ENCODE measurements at places on chromosomes 6 and 20. TPM values are rescaled to one million over a fixed set of nuclear protein-coding genes. Genes with fewer than 3 reads are reported as not detected.

HSD17B8 gene
- total RNA-seq, result 12.1 TPM

ZSCAN23 gene
- total RNA-seq, result 5.5 TPM

DNA sequence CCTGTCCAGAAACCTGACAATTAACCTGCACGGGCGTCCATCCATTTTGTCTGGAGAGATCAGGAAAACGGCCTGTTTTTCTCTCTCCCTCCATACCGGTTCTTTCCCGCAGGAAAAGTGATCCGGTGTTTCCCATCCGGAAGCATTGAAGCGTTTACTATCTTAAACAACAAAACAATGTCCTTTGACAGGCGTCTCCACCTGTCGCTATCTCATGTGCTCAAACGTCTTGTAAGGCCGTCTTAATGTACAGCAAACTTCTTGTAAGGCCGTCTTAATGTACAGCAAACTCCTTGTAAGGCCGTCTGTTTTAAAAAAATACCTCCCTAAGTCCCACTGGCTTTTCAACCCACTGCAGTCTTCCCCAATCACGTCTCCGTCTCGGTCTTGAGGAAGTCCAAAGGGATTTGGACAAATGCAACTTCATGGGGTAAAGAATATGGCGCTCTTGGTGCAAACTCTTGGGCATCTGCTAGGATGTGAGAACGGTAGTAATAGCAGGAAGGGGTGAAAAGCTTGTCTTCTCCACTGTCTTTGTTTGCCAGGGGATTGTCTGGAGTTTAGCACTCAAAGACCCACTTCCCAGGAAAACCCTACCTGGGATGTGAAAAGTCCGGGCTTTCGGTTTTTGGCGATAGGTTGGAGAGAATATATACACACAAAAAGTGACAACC is 29.9 kb upstream of the TRIM27 start:
- H3K4me1 ChIP-seq, result peaks cover 10% of the 10 kb centered on the region
- H3K27ac ChIP-seq, result no peak overlapping the region
- no peak for DNase-seq
- no peaks in the 10 kb centered on the region for H3K36me3 ChIP-seq

B3GAT2 gene
- total RNA-seq, result 0.53 TPM

BMP7 gene
- 3.8 TPM for total RNA-seq

Measured in muscle of leg (tissue), 16 donors.